ENCODE measurements at places on chromosomes 1 and 21.

GRCh38 chr1:162030759-162031280 is 7.2 kb upstream of the OLFML2B start:
- no peak for DNase-seq

- no peak for DNase-seq
Measured at GRCh38 chr1:114466334-114467014, 44.5 kb downstream of the TRIM33 start.

DNA sequence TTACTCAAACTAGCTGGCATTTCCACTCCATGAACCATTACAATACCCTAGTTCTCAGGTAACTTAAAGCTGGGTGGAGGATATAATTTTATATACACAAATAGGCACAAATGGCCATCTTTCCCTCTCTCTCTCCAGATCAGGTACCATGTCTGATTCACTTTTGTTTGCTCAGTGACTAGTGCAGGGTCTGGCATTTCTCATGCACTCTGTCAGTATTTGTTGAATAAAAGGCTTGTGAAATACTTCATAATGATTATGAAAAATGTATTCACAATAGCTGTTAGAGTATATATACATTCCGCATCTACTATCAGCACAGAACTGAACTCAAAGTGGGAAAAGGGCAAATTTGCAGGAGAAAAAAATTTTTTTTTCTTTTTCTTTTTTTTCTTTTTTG is 510.2 kb upstream of the USP24 start:
- DNase-seq, result no peak

GRCh38 chr1:188129856-188130838 is 1301.4 kb downstream of the PLA2G4A start:
- DNase-seq, result no peak

DNA sequence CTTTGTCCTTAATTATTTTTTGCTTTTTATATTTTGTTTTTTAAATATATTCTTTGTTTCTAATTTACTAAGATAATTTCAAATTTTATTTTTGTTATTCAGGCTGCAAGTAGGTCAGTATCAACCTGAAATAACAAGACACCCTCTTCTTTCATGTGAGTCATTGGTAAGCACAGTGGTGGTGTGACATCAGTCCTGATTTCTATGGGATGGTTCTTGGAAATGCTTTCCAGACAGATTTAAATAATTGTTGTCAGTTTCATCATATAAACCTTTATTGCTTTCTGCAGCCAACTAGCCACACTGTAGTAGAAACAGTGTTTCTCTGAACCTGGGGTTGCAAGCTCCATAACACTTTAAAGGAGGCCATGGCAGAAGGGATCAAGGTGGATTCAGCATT is 157.5 kb upstream of the C21orf91 start:
- DNase-seq, result no peak

DNA sequence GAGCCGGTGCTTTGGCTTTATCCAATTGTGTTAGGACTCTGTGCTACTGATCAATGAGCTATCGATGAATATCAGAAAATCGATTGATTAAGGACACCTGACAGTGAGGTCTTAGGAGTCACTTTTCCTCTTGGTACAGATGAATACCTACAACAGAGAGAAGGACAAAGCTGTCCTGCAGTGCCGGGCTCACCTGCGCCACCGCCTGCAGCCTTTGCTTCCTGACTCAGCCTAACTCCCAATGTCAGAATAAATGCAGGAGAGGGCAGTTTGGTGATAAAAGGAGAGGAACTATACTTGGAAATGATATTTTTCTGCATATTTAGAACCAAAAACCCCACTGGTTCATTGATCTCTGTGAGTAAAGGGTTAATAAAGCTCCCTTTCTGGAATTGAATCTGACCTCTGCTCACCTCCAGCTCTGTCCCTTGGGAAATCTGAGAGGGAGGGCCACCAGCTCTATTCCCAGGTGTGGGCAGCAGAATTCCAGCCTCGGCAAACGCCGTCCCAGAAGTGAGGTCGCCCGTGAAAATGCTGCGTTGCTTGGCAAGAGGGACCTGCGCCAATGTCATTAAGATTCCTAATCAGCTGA is 39.3 kb downstream of the POFUT2 start:
- DNase-seq, result no peak

- DNase-seq, result peak; percentile 72
Measured at GRCh38 chr1:159780583-159781582, at the start of gene DUSP23. TSS of gene DUSP23 (plus strand) at chr1:159780962. CDS start at chr1:159781101, 139 bp downstream.

- no peak for DNase-seq
Measured at GRCh38 chr1:29179641-29180184, 2.0 kb downstream of the SRSF4 start.

GRCh38 chr1:171372418-171373084 is 58.6 kb downstream of the FMO4 start:
- DNase-seq, result no peak

DNA sequence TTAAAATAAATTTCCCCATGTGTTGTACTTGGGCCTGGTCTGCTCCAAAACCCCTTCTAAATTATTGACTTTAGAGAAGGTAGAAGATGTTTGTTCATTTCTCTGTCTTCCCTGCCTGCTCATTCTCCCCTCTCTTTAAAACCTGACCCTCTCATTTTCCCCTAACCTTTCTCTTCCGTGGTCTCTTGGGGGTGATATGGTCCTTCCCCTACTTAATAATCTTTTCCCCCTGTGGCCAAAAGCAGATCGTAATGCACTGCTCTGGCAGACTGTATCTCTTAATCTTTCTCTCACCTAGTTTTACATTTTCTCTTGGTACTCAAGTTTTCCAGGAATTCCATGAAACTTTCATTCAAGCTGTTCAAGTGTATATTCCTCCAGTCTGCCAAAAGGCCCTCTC is 301.7 kb downstream of the TTLL7 start:
- no peak for DNase-seq

DNA sequence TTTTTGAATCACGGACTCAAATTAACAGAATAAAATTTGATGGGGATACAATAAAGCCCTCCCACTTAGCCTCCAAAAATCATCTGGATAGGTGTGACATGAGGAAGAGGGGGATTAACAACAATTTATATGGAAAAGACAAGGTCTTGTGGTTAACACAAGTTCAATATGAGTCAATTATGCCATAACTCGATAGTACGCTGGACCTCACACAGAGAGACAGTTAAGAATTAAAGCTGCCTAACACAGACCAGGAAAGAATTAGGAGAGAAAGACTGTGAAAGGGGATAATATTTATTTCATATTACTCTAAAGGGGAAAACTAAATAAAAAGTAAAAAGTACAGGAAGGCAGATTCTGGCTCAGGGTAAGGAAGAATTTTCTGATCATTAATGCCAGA is 243.7 kb upstream of the LYPLAL1 start:
- no peak for DNase-seq

DNA sequence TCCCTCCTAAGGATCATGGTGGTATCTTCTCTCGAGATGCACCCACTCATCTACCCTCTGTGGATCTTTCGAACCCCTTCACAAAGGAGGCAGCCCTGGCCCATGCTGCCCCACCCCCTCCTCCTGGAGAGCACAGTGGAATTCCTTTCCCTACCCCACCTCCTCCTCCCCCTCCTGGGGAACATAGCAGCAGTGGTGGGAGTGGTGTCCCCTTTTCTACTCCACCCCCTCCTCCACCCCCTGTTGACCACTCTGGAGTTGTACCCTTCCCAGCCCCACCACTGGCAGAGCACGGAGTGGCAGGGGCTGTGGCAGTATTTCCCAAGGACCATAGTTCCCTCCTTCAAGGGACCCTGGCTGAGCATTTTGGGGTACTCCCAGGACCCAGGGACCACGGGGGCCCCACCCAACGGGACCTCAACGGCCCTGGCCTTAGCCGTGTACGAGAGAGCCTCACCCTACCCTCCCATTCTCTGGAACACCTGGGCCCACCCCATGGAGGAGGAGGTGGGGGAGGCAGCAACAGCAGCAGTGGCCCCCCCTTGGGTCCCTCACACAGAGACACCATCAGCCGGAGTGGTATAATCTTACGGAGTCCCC is 14.5 kb upstream of the TARS2 start:
- no peak for DNase-seq

DNA sequence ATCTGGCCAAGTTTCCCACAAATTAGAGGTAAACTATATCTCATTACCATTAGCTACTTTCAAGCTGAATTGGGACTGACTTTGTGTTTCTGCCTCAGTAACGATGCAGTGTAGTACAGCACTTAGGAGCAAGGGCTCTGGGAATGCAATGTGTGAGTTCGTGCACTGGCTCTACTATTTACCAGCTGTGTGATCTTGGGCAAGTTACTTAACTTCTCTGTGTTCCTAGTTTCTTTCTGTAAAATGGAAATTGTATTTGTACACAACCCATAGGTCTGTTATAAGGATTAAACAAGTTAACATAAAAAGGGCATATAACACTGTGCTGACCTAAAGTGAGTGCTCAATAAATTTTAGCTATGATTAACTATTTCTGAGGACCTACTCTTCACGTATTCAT is 65.0 kb upstream of the CSF1 start:
- DNase-seq, result no peak

DNA sequence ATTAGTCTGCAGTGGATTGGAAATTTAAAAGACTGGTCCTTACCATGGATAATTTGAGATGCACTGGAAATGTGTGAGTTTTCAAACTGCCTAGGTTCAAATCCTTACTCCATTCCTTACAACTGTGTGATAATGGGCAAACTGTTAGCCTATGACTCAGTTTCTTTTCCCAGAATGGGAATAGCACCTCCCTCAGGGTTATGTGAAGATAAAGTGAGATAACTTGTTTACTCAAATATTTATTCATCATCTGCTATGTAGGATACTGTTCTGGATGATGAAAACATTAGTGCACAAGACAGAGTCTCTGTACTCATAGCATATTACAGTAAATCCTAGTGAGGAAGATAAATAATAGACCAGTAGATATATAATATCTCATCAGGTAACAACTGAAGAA is 28.6 kb downstream of the LRIG2 start:
- no peak for DNase-seq

DNA sequence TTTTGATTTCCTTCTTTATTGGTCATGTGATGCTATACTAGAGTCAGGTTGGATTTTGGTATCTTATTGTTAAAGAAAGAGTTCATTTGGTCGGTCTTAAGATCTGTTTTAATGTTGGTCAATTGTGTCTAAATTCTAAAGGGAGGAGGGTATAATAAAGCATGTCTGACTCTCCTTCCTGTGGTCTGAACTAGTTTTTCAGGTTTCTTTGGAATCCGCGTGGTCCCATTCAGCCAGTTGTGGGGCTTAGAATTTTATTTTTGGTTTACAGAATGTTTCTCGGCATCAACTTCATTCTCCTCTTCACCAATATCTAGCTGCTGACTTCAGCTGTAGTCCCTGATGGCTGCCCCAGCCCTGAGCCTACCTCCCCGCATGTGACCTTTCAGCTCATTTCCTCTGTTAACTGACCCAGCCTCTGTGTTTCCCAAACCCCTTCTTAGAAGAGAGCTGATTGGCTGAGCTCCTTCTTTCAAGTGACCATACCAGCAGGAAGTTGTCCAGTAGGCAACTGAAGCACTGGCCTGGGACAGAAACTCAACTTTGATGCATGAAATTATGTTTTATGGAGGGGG is 8.7 kb upstream of the MYOC start:
- no peak for DNase-seq

DNA sequence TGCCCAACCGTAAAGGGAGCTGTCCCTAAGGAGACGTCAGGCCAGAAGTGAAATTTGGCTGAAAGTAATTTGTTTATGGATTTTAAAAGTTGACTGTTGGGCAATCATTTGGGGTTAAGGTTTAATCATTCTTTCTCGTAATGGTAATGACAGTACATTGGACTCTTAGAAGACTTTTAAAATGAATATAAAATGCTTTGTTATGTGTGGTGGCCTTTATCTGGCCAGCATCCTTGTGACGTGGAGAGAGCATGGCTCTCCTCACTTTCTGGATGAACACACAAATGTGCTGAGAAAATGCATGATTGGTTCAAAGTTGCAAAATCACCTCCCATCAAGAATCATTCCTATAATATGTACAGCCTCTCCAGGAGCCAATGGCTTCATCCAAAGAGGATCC is 160.2 kb downstream of the DHRS3 start:
- DNase-seq, result no peak

GRCh38 chr1:999725-1000356 is at the start of gene HES4:
TSS of gene HES4 (minus strand) at chr1:1000097. CDS start at chr1:999973, 124 bp downstream.
- no peak for DNase-seq

DNA sequence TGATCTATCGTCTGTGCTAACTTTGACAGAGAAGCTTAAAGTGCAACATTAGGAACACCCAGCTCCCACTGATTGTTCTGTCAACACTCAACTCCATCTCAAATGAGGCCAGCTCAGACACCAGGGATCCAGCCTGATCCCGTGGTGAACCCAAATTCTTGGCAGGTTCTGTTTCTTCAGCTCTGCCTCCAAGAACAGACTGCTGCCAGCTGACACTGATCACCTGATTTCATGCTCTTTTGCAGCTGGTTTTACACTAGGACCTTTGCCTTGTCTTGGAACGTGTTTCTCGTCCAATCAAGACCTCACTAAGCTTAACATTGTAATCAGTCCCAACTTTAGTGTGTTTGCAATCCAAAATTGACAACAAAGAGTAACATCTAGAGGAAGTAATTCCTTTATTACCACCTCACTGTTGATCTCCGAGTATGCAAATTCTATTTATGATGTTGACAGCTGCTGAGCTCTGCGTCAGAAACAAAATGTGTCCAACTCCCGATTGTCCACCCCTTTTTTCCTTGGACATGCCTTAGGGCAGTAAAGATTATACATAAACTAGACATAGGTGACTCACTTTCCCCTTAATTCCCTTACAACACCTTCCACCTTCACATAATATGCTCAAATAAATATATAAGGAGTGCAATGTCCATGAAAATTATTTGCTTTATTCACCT is 1.6 kb upstream of the HYI start:
- DNase-seq, result no peak

DNA sequence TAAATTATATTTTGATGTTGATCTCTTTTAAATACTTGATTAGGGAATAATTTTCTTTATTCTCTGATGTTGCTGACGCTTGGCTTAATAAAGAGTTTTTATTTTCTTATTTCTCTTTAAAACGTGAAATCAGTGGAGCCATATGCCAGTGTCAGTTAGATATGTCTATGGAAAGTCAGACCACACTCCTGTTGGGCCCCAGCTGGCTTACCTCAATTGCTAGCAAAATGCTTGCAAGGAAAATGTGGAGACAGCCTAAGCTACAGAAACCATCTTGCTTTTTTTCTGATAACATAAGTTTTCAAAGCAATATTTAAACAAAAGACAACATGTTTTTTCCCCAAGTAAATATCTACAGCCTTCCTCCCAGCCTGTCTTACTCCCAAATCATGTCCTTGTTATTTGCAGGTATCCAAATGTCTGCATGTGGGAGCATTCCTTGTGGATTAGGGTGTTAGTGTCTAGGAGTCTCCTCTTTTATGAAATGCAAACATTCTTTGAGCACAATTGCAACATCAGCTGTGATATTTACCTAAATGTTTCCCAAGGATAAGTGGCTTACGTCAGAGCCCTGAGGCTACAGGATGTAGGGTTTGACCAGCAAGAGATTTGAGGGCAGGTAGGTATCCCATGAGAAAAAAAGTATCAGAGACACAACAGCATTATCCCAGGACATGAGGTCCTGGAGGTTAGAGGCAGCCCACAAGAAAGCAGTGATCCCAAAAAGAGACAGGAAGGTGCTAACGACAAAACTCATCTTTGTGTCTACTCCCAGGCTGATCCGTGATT is 117.2 kb upstream of the KCNJ15 start:
- DNase-seq, result no peak

Measured in esophagus squamous epithelium (tissue), 5 donors.